Right ventricle myocardium superior (tissue), 1 donor: ENCODE measurements at places on chromosomes 12 and 14. TPM values are rescaled to one million over a fixed set of nuclear protein-coding genes. Genes with fewer than 3 reads are reported as not detected.

The TGM1 gene
- total RNA-seq = 1.1 TPM

The RTL1 gene
- not detected for total RNA-seq

The KRT78 gene
- not detected for total RNA-seq

The PLA2G1B gene
- not detected for total RNA-seq

The TSHR gene
- not detected for total RNA-seq

The SERPINA4 gene
- not detected for total RNA-seq

The GPR132 gene
- 1.3 TPM for total RNA-seq

The GPR162 gene
- 4.4 TPM for total RNA-seq

The ANKRD9 gene
- total RNA-seq = 159 TPM

The WASHC4 gene
- 23.7 TPM for total RNA-seq

The CD9 gene
- 51.9 TPM for total RNA-seq

The SNX6 gene
- 66.9 TPM for total RNA-seq

The RPGRIP1 gene
- total RNA-seq = 0.27 TPM

The CRIP1 gene
- 71.8 TPM for total RNA-seq

The OR10AD1 gene
- not detected for total RNA-seq

The GLS2 gene
- 0.40 TPM for total RNA-seq

The KRT79 gene
- total RNA-seq = not detected

The A2ML1 gene
- total RNA-seq = not detected

The ATP2A2 gene
- 3,087 TPM for total RNA-seq

The SLC6A15 gene
- total RNA-seq = not detected

The TXNRD1 gene
- 98.9 TPM for total RNA-seq

The DTX1 gene
- total RNA-seq = 1.6 TPM

The KLHL33 gene
- total RNA-seq = 0.70 TPM

The YEATS4 gene
- 10.3 TPM for total RNA-seq

The SLC17A8 gene
- total RNA-seq = not detected

The ITGA5 gene
- total RNA-seq = 51.6 TPM

The GPR84 gene
- not detected for total RNA-seq

The NPFF gene
- not detected for total RNA-seq

The ADAM21 gene
- total RNA-seq = 0.48 TPM

The LRCOL1 gene
- total RNA-seq = not detected

The NKX2-1 gene
- not detected for total RNA-seq

The ADAMTS20 gene
- total RNA-seq = not detected

The PDZRN4 gene
- not detected for total RNA-seq
